Stimulated activated CD4-positive, alpha-beta T cell treated with anti-CD3 and anti-CD28 coated beads, Interleukin-1b, Interleukin-23, amount 100 ng/mL, for 48 hours (primary cell): ENCODE measurements at places on chromosomes 4 and X.

DNA sequence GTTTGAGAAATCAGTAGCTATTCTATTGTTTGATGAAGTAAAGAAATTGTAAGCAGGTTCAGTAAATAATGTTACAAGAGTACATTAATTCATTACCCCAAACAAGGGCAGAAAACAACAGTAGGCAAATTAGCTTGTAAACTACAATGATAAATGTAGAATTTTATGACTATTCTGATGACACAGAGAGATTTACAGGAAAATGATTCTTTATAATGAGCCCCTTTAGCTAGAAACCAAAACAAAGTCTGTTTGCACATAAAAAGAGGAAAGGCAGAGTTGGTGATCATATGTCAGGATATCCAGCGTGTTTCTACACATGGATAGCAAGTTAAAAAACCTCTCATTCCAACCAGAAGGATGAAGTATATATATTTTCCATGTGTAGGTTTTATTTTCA, 204.8 kb downstream of the CFAP299 start:
- DNase-seq: no peak

DNA sequence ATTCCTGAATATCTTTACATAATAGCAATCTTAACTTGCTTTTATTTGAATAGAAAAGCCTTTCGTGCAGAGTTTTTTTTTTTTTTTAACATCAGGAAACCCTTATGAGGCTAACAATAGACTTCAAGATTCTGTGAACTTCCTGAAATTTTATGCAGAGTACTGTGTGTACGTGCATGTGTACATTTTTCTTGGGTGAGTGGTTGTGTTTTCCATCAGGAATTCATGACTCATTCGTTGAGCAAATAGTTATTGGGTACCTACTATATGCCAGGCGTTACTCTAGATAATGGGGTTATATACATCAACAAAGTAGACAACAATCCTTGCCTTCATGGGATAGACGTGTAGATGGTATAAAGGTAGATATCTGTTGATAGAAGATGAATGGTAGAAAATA, 59.1 kb downstream of the MRPL1 start:
- DNase-seq: no peak

- no peak for DNase-seq
These were observed 5.6 kb upstream of the TXK start for GRCh38 chr4:48139691-48140090.

GRCh38 chrX:7486505-7486904, 338.6 kb upstream of the PUDP start:
- no peak for DNase-seq

GRCh38 chr4:145177511-145177905, 2.9 kb downstream of the OTUD4 start:
- DNase-seq: no peak

- DNase-seq: no peak
These were observed 78.1 kb downstream of the EVC start for GRCh38 chr4:5789141-5789540.
